ENCODE measurements at places on chromosomes 7 and 10.

GRCh38 chr10:74363727-74364126 lies 212.7 kb downstream of the ADK start:
- DNase-seq, result no peak

DNA sequence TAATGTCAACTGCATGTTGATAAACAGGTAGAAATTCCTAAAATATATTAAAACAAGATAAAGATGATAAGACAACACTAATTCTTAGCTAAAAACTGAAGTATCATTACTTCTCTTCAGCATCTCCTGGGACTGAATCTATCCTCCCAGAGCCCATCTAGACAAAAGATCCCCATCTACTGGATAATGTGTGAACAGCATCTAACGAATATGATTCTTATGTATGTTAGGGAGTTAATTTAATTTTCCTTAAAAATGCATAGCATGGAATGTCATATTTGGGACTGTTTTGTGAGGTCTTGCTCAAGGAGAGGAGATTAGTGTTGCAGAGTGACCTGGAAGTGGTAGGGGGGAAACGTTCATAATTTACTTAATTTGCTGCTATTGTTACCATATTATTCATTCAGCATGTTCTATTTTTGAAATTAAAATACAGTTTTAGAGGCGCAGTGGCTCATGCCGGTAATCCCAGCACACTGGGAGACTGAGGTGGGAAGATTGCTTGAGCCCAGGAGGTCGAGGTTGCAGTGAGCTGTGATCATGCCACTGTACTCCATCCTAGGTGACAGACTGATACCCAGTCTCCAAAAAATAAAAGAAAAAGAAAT lies 305.1 kb upstream of the CSTF2T start:
- DNase-seq, result no peak

DNA sequence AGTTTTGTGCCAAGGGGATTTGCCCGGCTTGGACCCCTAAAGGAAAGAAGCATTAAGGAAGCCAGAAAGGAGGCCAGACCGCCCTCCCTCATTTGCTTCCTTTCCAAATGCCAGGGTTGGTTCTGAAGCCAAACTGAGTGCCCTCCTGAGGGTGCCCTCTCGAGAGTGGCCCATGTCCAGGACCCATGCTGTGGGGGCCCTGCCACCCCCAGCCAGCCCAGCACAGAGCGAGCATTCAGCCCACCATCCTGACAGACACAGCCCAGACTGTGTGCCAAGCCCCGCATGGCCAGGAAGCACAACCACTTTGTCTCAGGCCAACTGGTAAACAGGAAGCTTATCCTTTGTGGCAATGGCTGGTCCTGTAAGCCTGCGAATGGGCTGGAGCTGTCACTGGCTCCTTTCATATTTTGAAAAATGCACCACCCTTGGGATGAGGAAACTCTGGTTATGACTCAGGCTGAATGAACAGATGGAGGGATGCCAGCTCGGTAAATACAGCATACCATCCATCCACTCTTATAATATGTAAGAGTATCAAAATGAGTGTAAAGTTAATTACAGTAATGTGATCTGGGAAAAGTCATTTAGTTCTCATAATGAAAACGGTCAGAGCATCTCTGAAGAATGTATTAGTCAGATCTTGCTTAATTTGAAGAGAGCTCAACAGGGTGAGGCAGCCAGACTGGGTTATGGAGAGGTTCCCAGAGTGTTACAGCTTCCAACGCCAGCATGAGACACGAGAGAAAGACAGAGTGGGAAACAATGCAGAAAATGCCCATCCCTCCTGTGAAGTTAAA lies 65.0 kb downstream of the STK17A start:
- DNase-seq, result peak; percentile 59

DNA sequence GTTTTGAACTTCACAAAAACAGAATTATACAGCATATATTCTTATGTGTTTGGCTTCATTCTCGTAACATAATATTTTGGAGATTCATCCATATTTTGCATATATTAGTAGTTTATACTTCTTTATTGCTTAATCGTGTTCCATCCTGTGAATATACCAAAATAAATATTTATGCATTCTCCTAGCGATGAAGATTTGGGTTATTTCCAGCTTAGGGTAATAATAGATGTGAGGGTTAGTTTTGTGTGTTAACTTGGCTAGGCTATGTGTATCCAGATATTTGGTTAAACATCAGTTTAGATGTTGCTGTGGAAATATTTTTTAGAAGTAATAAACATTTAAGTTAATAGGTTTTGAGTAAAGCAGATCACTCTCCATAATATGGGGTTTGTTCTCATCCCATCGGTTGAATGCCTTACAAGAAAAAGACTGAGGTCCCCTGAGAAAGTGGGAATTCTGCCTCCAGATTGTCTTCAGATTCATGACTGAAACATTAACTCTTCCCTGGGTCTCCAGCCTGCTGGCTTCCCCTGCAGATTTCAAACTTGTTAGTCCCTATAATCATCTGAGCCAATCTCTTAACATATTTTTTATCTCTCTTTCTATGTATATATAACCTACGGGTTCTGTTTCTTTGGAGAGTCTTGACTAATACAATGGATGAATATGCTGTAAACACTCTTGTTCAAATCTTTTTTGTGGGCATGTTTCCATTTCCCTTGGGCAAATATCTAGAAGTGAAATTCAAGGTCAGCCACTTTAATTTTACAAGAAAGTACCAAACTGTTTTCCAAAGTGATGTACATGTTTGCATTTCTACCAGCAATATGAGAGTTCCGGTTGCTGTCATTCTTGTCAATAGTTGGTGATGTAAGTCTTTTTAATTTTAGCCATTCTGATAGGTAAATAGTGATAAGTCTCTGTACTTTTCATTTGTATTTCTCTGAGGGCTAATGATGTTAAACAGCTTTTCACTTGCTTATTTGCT lies 48.7 kb downstream of the PDK4 start:
- DNase-seq, result no peak

DNA sequence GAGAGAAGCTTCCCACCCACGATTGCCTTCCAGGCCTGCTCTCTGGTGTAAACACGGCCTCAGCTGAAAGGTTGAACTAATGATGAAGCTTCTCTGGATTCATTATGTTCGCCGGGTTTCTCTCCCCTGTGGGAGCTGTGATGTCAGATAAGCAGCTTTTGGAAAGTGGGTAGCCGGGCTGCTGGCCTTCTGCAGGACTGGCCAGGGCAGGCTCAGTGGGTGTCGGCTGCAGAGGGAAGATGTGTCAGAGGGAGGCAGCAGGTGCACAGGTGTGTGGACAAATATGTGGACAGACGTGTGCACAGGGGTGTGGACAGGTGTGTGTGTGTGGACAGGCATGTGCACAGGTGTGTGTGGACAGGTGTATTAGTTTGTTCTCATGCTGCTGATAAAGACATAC lies 28.5 kb upstream of the PSMG3 start:
- DNase-seq, result no peak

- no peak for DNase-seq
Observed at GRCh38 chr10:90195288-90195840, 494.0 kb downstream of the KIF20B start.

DNA sequence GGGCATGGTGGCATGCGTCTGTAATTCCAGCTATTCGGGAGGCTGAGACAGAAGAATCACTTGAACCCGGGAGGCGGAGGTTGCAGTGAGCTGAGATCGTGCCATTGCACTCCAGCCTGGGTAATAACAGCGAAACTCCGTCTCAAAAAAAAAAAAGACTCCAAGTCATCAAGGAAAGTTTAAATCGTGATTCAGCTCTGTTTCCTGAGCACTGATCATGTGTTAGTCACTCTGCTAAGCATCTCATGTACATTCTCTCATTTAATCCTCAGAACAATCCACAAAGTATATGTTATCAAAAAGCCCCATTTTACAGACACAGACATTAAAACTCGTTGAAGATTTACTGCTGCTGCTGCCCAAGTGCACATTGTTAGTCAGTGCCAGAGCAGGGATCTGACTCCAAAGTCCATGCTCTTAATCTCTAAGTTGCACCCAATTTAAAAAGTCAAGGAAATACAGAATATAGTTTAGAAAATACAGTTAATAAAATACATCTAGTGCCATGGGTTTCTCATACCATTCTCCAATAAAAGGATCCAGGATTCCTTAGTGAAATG lies 6.2 kb downstream of the PIK3AP1 start:
- no peak for DNase-seq

DNA sequence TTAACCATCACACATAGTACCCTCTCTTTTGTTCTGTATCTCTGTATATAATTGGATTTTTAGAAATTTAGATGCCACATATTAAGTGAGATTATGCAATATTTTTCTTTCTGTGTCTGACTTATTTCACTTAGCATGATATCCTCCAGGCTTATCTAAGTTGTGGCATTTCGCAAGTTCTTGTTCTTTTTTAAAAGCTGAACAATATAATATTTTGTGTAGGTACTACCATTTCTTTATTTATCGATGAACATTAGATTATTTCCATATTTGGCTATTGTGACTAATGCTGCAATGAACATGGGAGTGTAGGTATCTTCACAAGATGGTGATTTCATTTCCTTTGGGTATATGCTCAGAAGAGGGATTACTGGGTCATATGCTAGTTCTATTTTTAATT lies 295.0 kb downstream of the SUGCT start:
- DNase-seq, result no peak

GRCh38 chr7:155274633-155275355 lies 22.9 kb upstream of the INSIG1 start:
- DNase-seq, result no peak

- DNase-seq, result no peak
Observed at GRCh38 chr10:31751051-31751737, 177.4 kb downstream of the ARHGAP12 start.

- no peak for DNase-seq
Observed at GRCh38 chr10:133401500-133401899, 7.5 kb downstream of the MTG1 start.

- DNase-seq, result no peak
Observed at GRCh38 chr10:22992075-22992474, 64.2 kb downstream of the ARMC3 start.

DNA sequence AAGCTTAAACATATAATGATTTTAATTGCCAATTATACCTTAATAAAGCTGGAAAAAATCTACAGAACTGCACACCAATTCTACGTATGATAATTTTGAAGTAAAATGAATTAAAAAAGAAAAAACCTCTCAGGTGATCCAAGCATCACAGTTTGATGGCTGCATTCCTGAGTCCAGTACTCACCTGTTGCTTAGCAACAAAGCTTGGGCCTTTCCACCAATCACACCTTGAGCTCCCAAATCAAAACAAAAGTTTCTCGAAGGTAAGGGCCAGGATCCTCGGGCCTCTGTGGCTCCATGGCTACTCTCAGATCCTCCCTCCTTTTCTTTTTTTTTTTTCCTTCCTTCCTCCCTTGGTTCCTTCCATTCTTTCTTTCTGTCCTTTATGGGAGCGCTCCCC lies 137.2 kb upstream of the PCBD1 start:
- DNase-seq, result no peak

DNA sequence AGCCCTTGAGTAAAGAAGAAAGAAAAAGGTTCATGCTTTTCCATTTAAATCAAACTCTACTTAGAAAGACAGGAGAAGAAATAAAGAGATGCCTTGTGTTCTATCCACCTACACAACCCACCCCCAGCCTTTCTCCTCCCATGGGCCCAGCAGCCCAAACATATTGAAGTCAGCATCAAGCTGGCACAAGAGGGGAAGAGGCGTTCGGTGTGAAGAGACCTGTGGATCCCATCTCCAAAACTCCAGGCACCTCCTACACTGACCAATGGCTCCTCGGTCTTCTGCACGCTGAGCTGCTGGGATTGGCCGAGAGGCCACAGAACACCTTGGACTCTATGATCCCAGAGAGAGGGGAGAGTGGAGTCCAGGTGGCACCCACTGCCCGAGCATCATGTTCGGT lies 66.0 kb upstream of the CELF2 start:
- no peak for DNase-seq

GRCh38 chr10:99329554-99330346 lies 594 bp downstream of the CNNM1 start:
- DNase-seq, result no peak

DNA sequence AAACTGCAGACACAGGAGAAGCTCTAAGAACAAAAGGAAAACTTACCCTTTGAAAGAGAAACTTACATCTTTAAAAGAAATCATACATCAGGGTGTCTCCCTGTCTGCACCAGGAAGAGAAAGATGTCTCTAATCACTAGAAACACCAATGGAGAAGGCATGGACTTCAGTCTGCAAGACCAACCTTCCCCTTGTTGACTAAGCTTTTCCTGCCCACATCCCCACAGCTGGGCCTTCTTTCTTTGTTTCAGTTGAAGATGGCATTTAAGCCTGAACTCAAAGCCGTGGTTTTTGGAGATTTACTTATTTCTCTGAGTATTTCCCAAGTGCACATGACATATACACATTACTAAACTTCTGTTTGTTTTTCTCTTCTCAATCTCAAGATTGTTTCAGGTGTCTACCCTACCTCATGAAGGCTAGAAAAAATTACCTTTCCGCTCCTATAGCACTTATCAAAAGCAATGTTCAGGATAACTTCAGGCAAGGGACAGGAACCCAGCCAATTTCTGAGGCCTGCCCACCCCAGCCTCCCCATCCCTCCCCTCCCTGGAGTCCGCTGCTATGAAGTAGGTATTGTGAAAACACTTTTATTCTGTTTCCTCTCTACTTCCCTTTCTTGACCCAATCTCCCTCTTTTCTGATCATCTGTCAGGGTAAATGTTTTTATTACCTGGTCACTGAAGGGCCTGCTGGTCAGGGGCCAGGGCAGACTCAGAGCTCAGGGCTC lies 2.8 kb upstream of the SLC29A3 start:
- no peak for DNase-seq

- DNase-seq, result no peak
Observed at GRCh38 chr7:20299145-20299544, 31.6 kb upstream of the ITGB8 start.

DNA sequence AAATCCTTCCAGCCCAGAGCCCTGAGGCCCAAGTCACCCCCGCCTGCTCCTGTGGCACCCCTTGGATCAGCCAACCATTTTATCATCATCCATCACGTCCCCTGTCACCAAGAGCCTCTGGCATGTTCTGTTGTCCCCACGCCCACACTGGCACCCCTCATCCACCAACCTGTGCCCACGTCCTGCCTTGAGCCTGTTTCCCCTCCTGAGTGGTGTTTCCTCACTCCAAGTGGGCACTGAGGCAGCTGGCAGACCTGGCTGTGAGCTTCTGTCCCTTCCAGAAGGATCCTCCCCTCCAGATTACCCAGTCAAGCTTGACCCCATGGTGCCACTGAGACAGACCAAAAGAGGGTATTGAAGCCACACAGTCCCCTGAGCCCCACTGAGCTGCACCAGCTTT lies 71.4 kb upstream of the ANTXRL start:
- no peak for DNase-seq

GRCh38 chr10:133420028-133420427 lies 4.4 kb downstream of the SPRN start:
- DNase-seq, result no peak

DNA sequence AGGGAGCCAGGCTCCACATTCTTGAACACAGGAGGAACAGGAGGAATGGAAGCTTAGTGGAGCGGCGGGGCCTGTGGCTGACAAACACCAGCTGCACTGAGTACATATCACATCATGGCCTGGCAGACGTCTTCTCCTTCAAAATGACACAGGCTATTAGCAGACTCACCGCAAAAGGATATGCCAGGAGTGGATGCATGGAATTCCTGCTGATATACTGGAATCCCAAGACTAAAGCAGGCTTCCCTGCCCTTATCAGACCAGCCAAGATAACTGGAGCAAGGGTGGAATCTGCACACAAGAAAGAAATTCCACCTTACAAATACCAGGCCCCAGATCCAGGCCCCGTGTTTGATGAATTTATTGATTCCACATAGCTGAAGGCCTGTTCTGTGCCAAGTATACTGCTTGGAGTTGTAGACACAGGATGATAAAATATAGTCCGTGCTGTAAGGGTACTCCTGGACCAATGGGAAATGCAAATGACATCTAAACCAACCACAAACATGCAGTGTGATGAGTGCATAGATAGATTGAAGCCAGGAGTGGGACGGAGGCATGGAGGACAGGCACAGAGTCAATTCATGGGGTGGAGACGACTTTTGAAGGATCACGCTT lies 480.5 kb upstream of the ZMIZ1 start:
- DNase-seq, result no peak

All from cerebellar nuclear complex (tissue), 1 donor.